ENCODE measurements at places on chromosomes 5 and 9.

DNA sequence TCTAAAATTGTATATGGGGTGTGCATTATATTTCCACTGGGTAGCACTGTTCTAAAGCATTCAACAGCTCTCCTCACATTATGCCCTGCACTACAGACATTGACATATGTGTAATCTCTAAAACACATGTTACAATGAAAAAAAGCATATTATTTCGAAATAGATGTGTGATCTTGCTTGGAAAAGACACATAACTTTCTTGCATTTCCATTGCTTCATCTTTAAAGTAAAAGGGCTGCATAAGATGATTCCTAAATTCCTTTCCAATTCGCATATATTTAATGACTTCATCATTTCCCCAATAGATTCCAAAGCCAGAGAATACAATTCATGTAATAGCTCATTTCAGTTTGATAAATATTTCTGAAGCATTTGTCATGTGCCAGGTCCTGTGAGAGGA, 566.9 kb downstream of the PDE4D start:
- DNase-seq: no peak

DNA sequence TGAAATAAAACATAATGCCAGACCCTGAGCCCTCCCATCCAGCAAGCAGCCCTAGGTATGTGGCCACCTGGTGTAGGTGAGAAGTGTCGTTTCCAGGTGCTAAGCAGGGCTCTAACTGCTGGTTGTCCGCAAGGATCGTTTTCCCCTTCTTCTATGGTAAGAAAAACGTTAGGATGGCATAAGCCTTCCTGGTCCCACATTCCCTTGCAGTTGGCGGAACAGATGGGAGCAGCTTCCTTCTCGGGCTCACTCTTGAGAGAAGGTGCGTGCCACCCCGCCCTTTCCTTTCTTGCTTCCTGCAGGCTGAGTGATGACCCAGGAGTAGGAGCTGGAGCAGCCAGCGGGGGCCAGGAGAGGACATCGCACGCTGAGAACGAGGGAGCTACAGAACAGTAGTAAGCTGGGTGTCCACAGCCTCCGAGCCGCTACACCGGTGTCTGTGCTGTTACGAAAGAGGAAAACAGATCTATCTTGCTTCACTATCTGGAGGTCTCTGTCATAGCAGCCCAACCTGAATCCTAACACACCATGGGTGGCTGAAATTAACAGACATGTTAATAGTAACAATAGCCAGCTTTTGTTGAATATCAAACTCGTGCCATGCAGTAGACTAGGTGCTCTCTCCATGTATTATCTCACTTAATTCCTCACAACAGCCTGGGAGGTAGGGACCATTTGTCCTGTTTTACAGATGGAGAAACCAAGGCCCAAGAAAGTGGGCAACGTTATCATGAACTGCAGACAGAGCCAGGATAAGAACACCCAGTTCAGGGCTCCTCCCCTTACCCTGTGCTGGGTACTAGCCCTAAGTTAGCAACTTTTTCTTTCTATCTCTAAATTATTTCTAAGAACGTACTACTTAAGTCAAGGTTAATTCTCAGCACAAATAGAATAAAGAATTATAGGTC, 139.8 kb downstream of the COL23A1 start:
- no peak for DNase-seq

GRCh38 chr5:68548959-68549676, 333.6 kb downstream of the PIK3R1 start:
- DNase-seq: no peak

GRCh38 chr5:58239045-58239444, 220.8 kb downstream of the PLK2 start:
- no peak for DNase-seq

DNA sequence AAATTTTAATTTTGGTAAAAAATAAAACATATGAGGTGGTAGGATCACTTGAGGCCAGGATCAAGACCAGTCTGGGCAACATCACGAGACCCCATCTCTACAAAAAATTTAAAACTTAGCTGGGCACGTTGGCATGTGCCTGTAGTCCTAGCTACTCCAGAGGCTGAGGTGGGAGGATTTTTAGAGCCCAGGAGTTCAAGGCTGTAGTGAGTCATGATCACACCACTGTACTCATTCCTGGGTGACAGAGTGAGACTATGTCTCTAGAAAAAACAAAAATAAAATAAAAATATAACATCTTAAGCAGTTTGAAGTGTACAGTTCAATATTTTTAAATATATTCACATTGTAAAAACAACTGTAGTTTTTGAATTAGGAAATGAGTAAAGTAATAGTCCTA, 108.3 kb downstream of the SMIM15 start:
- DNase-seq: no peak

- DNase-seq: no peak
Measured at GRCh38 chr5:163261647-163262269, 175.6 kb upstream of the CCNG1 start.

- no peak for DNase-seq
Measured at GRCh38 chr9:16516891-16517290, 353.6 kb downstream of the BNC2 start.

DNA sequence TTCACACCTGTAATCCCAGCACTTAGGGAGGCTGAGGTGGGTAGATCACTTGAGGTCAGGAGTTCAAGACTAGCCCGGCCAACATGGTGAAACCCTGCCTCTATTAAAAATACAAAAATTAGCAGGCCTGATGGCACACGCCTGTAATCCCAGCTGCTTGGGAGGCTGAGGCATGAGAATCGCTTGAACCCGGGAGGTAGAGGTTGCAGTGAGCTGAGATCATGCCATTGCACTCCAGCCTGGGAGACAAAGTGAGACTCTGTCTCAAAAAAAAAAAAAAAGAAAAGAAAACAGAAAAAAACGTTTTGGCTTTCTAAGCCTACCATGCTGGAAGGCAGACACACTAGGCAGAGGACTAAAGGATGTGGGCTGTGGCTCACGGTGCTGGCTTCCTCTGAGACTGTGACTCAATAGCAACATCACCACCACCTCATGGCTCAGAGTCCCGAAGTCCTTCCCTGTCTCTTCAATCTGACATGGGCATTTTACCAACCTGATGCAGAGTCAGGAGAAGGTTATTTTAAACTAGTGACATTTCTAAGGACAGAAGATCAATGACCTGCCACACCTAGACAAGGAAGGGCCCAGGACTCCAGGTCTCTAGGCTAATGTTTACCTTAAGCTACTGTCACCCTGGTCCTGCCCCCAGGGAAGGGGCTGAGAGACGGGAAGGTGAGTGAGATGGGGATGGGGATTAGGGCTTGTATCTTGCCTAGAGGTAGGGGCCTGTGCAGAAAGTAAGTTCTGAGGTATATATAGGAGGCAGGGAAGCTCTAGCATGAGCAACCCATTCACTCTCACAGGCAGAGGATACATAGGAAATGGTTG, 3.7 kb downstream of the ECSCR start:
- DNase-seq: peak; percentile 70

GRCh38 chr9:132287256-132287760, 67.5 kb downstream of the SETX start:
- DNase-seq: no peak

DNA sequence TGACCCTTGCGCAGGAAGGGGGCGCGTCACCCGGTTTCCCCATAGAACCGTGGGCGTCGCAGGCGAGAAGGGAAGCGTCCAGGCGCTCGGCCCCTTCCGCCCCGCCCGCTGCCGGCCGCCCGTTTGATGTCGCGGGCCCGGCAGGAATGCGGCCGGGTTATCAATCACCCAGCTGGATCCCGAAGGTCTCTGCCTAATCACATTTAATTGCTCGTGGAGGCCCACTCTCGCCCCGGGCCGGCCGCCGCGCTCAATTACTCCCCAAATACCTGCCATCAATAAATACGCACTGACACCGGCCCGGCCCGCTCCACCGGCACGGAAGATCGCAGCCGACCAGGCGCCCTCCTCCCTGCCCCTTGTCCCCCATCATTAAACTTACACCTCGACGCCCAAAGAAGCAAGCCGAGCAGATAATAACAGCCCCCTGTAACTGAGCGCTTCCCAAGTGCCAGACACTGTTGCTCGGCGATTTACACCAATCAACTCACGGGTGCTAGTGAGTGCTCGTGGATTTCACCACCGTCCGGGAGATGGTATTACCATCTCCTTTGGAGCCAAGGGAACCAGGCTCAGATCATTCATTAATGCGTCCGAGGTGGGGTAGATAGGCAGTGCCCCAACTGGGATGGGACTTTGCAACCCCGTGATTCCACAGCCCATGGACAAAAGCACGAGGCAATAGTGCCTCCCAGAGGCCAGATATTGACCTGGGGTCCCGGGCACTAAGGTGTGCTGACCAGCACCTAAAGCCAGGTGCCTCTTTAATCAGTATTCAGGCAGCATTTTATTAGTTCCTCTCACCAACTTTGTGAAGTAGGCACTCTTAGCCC, 11.3 kb downstream of the MSX2 start:
- DNase-seq: no peak

GRCh38 chr5:150163035-150163434, 3.5 kb upstream of the CDX1 start:
- DNase-seq: no peak

DNA sequence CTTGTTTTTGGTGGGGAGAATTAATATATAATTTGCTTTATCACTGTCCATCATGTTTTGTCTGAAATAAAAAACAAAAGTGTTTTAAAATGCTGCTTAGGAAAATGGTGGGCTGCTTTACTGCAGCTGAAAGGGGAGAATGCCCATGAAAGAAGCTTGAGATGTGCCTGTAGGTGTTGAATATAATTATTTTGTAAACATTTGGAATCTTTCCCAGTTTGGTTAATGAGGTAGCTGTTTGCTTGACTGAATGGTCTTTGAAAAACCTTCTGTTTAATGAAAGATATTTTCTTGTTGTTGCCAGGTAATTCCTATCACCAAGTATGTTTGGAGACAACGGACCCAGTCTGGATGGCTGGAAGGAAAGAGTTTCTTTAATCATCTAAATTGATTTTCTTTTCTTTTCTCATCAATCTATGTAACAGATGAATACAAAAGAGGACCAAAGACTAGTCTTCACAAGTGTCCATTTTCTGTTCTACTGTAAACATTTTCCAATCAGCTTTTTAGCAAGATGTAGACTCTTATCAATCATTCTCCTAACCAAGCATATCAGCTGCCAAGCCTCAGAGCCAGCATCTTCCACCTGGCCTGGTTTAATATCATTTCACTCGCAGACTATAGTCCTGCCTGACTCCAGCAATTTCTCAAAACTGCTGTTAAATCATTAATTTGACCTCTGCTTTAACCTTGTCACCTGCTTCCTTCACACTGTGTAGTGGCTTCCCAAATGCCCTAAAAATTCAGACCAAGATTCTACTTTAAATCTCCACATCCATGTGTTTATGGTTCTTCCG, 441.2 kb upstream of the CHD1 start:
- DNase-seq: no peak

DNA sequence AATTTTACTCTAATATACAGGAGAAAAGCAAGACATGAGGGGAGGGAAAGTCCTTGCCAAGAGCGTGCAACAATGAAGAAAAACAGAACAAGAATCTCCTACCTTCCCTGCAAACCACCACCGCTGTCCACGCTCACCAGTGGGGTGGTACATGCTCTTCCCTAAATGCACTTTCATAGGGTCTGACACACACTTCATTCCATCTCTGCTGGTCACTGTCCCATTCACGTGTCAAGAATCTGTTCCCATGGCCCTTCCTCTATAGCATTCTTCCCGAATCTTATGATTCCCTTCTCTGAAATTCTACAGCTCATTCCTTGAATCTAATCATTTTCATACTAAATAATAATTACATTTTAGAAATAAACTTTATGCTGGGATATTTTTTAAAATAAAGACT, 11.4 kb upstream of the DNAH5 start:
- no peak for DNase-seq

DNA sequence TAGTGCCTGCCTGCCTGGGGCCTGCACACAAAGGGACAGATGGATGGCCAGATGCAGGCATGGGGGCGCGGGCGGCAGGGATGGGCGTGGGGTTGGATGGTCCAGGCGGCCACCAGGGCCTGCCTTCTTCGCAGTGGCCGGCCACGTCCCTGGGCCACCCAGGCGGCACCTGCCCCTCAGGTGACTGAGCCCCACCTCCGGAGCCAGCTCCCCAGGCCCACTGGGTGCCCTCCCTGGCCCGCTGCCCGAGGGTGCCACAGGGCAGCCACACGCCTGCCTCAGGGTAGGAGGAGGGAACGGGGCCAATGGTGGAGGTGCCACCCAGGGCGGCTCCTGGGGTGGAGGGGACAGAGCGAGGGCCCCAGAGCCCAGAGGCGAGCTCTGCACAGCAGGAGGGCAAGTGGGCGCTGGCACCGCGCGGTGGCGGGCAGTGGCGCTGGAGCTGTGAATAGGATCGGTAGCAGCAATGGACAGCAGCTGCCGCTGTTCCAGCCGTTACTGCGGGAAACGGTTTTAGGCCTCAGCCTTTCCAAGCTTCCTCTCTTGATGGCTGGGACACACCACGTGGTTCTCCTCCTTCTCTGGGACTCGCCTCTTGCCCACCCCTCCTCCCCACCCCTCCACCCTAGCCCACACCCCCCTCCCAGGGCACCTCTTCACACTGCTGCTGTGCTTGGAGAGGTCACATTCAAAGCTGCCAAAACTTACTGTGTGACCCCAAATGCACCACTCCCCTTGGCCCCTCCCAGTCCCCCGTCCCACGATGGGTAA, 19.1 kb downstream of the LHX3 start:
- no peak for DNase-seq

DNA sequence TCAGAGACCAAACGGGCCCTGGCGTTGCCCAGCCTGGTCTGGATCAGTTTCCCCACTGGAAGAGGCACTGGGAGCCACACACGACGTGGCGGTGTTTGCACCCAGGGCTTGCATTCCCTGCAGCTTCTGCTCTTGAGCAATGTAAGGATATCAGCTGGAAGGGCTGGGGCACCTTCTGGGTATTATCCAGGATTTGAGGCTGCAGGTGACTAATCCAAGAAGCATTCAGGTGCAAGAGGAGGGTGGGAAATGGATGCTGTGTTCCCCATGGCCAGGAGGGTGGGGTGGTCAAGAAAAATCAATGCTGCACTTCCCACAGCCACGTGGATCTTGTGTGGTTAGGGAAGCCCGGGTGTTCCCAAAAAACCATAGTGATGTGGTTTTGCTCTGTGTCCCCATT, 430.9 kb downstream of the IRX2 start:
- DNase-seq: no peak

- peak; percentile 53 for DNase-seq
Measured at GRCh38 chr5:149442563-149443182, 63.6 kb upstream of the IL17B start.

GRCh38 chr9:104633976-104634520, 16.0 kb upstream of the OR13C9 start:
- DNase-seq: no peak

Measured in activated T-helper 9 cell treated with anti-CD3 and anti-CD28 coated beads, Interleukin-2, amount 50 U/mL, for 16 hours (primary cell).